ENCODE measurements at places on chromosomes 1 and 21. TPM values are rescaled to one million over a fixed set of nuclear protein-coding genes. Genes with fewer than 3 reads are reported as not detected.

DNA sequence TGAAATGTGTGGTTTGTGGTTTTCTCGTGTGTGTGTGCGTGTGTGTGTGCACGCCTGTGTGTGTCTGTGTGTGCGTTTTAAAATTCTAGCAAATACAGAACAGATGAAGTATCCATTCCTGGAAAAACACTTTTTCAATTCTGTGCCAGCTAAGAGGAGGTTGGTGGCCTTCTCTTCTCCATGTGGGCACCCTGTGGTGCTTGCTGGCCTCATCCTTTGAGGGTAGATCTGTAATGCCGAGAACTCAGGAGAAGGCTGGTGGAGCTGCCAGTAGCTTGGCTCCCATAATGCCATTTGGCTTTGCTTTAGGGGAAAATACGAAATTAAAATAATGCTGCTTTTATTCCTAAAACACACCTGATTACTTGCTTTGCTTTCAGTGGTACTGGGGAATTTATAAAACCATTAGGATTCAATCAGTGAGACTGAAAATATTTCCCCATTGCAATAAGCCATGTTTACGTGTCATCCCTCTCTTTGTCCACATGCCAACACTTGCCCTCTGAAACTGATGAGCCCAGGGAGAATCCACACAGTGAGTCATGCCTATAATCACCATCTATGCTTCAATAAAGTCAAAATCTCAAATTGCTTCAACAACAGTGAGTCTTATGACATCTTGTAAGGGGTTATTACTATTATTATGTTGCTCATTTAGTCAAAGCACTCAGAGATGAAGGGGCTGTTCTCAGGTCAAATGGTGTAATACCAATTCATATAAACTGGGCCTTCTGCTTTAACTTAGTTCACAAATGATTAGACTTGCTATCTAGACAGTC lies 39.2 kb downstream of the ABCA4 start:
- no peak for DNase-seq

DNA sequence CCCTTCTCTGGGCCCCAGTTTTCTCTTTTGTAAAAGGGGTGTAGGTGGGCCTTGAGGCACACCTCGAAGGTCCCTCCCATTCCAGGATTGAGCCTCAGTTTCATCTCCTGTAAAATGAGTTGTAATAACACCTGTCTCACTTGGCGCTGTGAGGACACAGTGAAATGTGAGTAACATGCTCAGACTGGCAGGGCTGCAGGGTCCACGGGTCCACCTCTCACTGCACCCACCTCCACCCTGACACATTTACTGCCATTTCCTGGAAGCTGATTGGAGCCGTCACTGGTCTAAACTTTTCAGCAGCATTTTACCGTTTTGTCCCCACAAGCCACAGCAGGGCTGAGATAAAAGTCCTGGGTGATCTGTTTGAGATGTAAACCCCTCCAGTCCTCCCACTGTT lies 398.0 kb downstream of the PTPRU start:
- no peak for DNase-seq

- no peak for DNase-seq
Observed at GRCh38 chr1:25356848-25357247, 18.7 kb downstream of the TMEM50A start.

DNA sequence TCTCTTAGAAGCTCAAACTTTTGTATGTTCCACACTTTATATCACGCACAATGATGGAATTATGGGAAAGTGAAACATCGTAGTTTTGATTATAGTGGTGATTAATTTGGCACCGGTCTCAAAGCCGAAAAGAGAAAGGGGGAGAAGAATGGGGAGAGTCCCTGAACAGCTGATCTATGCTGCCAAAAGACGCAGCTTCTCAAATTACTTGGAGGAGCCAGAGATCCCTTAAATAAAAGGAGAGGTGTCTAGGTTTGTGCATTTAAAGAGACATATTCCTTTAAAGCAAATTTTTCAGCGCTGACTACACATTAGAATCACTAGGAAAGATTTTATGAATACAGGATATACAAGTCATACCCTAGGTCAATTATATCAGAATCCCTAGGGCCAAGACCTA lies 599.6 kb upstream of the ADAMTS5 start:
- no peak for DNase-seq

GRCh38 chr1:101907264-101907663 lies 89.5 kb downstream of the OLFM3 start:
- no peak for DNase-seq

GRCh38 chr1:33616780-33617179 lies 144.3 kb downstream of the ZSCAN20 start:
- no peak for DNase-seq

- DNase-seq, result no peak
Observed at GRCh38 chr1:208448425-208448824, 204.2 kb upstream of the PLXNA2 start.

- no peak for DNase-seq
Observed at GRCh38 chr21:20592463-20592862, 405.7 kb upstream of the NCAM2 start.

RGS18 gene
- total RNA-seq, result 1.9 TPM

NASP gene
- total RNA-seq, result 32.3 TPM

SIPA1L2 gene
- total RNA-seq, result 57.1 TPM

LCE1E gene
- not detected for total RNA-seq

LYPLAL1 gene
- 32.6 TPM for total RNA-seq

TGFB2 gene
- total RNA-seq, result 4.3 TPM

All from right atrium auricular region (tissue), 2 donors.